LHCN-M2 (cell line): ENCODE measurements at places on chromosomes 11 and 22.

GRCh38 chr11:3950996-3951660, 95.7 kb downstream of the STIM1 start:
- DNase-seq, result peak; percentile 50

GRCh38 chr22:32987081-32987631, 71.0 kb downstream of the SYN3 start:
- no peak for DNase-seq

- DNase-seq, result no peak
Observed at GRCh38 chr22:29385748-29386147, 2.6 kb downstream of the AP1B1 start.

- DNase-seq, result peak; percentile 61
Observed at GRCh38 chr11:131694526-131695424, 324.4 kb downstream of the NTM start.

DNA sequence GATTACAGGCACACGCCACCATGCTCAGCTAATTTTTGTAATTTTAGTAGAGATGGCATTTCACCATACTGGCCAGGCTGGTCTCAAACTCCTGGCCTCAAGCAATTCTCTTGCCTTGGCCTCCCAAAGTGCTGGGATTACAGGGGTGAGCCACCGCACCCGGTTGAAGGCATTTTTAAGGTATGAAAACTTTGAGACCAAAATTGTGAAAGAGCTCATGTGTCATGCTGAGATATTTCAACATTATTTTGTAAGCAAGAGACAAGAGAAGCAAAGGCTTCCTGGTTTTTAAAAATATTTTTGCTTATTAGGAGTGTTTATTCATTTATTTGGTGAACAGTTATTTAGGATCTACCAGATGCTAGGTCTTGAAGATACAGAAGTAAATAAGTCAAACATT, 6.8 kb downstream of the NHERF4 start:
- DNase-seq, result peak; percentile 13

- no peak for DNase-seq
Observed at GRCh38 chr11:11935536-11935935, 72.9 kb downstream of the DKK3 start.

GRCh38 chr22:36245805-36246356, 6.6 kb upstream of the APOL2 start:
- no peak for DNase-seq

DNA sequence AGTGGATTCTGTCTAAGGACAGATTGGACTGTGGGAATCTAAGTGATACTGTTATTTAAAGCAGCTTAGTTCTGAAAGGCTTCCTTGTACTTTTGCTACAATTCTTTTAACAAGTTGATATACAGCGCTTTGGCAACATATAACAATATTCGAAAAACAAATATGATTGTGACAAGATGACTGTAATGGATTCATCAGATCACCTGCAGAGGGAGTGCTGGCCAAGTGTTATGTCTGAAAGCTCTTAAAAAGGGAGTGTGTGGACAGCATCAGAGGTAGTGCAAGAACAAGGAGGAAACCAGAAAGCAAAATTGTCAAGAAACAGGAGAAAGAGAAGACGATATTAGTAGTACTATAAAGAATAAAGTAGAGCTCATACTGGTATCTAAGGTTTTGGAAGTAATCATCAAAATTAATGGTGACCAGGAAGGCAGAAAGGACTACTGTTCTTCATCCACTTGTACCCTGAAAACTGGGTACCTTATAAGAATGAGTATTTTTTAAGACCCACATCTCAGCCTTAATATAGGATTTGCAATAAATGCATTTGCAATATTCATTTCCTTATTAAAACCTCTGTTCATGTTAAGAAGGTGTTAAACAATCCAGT, 1112.0 kb upstream of the CCDC90B start:
- DNase-seq, result no peak

DNA sequence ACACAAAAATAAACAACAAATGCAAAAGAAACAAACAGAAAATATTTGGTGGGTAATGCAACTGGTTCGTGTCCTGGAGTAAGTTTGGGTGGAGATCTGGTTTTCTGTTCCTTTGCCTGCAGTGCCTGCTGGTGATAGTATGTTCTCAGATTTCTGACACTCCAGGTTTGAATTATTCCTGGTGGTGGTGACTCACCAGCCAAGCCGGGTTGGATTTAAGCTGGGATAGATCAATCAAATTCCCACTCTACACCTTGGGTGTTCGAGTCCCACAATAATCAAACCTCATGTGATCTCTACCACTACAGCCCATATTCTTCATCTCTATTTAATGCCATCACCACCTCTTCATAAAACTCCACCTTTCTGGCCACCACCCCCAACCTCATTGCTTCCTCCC, 421.8 kb downstream of the NTM start:
- no peak for DNase-seq

DNA sequence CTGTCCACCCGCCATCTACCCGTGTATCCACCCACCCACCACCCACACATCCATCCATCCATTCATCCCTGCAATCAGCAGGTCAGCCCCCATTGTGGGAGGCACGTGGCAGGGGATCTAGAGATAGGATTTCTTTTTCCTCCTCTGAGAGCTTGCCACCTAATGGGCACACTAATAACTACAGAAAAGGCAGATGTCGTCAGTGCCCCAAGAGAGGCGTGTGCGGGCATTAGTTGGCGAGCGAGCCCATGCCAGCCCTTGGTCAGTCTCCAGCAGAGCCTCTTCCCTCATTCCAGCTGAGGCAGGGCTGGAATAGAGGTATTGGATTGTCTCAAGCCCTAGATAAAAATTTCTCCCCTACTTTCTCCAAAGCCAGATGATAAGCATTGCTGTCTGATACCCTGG, 9.7 kb downstream of the USP2 start:
- DNase-seq, result peak; percentile 81

GRCh38 chr22:30626413-30626812, 9.2 kb upstream of the SLC35E4 start:
- DNase-seq, result no peak

GRCh38 chr11:59263225-59263894, 50.6 kb upstream of the MPEG1 start:
- DNase-seq, result no peak

DNA sequence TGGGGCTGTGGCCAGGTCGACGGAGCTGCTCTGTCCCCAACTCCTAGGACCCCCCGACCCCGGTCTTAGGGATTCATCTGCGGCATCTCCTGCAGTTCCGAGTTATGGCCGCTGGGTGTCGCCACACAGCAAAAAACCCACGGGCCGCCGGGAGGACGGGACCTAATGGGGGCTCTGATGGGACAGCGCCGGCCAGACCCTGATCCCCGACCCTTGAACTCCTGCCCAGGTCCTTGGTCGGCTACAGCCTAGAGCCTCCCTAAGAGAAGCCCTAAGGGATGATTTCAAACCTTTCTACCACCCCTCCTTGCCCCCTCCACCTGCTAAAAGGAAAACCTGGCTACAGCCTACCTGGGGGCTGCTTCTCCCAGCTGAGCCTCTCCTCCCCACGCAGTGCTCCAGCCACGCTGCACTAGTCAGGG, 30.8 kb upstream of the LRRC10B start:
- DNase-seq, result no peak

GRCh38 chr22:40412441-40412840, 42.0 kb downstream of the SGSM3 start:
- no peak for DNase-seq
